Large intestine (tissue), 12 donors: ENCODE measurements at places on chromosomes 16 and 17. TPM values are rescaled to one million over a fixed set of nuclear protein-coding genes. Genes with fewer than 3 reads are reported as not detected.

DNA sequence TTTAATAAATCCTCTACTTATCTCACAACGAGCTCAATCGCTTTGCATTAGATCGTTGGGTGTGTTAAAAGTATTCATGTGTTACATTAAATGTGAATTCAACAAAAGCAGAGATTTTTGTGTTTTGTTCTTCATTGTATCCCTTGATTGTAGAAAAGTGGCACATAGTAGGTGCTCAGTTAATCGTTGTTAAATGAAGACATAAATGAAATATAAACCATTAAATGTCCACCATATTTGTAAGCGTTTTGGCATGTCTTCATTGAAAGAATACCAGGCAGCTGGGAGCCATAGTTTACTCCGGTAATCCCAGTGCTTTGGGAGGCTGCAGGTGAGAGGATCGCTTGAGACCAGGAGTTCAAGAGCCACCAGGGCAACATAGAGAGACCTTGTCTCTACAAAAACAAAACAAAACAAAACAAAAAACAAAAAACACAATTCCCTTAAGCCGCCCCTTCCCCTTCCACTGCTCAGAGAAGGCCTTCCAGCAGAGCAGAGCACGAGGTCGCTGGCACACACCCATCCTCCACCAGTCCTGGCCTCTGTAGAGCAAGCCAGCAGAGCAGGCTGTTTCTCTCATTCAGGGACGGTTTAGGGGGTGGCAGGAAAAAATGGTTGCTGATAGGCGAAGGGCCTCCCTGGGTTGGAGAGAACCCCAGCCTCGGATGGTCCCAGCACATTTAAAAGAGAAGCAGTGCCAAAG lies 673 bp upstream of the CHD9 start:
- no peak for DNase-seq

GRCh38 chr16:82715833-82716232 lies 89.1 kb downstream of the CDH13 start:
- DNase-seq, result no peak

Gene CAMKK1
- 15.4 TPM for polyA plus RNA-seq

GRCh38 chr17:10618202-10618635 lies 38.9 kb downstream of the MYH3 start:
- peak; percentile 58 for DNase-seq

DNA sequence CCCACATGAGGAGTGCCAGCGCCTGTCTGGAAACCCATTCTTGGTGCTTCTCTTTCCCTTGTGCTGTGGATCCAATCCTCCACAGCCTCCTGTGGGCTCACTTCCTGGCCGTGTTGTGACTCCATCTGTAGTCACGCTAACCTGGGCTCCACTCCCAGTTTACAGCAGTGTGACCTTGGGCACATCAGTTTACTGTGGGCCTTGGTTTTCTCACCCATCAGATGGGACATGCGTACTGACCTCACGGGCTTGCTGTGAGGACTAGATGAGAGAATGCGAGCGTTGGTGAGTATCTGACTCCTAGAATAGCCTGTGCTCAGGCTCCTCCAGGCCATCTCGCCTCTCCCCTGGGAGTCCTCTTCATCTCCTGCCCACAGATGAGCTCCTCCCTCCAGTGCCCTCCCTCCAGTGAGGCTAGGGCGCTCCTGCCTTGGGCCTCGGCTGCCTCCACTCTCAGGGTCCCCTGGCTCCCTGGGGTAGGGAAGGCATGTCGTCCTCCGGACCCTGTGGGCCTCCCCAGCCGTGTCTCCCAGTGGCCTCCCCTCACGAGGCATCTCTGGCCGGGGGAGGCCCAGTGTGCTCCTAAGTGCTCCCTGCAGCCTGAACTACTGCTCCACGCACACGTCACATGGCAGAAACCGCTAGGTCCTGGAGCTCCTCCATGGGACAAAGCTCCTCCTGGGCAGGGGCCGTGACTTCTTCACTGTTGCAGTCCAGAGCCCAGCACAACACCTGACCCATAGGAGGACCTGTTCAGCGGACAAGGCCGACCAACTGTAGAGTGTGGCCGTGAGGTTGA lies 5.2 kb upstream of the FOXJ1 start:
- no peak for DNase-seq

DNA sequence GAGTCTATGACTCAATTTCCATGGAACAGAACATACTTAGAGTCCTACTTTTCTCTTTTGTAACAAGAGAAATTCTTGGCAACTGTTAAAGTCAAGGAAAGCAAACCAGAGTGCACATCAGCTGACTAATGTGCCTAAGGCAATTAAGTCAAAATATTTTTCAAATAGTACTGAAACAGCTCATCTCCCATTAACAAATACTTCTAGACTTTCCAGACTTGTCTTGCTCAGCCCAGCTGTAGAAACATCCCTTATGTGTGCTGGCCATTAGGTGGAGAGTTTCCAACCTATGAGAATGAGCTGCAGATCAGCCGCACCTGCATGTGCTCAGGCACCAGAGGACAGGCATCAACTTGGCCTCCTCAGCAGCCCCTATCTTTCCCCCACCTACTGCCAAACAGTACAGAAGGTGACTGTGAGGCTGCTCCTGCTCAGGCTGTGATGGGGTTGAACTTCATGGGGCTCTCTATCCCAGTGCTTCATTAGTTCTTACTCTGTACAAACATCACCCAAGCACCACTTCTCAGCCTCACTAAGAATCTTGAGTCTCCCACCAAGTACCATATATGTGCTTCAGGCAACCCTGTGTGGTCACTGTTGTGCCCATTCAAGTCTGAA lies 32.2 kb downstream of the TEX2 start:
- DNase-seq, result no peak

DNA sequence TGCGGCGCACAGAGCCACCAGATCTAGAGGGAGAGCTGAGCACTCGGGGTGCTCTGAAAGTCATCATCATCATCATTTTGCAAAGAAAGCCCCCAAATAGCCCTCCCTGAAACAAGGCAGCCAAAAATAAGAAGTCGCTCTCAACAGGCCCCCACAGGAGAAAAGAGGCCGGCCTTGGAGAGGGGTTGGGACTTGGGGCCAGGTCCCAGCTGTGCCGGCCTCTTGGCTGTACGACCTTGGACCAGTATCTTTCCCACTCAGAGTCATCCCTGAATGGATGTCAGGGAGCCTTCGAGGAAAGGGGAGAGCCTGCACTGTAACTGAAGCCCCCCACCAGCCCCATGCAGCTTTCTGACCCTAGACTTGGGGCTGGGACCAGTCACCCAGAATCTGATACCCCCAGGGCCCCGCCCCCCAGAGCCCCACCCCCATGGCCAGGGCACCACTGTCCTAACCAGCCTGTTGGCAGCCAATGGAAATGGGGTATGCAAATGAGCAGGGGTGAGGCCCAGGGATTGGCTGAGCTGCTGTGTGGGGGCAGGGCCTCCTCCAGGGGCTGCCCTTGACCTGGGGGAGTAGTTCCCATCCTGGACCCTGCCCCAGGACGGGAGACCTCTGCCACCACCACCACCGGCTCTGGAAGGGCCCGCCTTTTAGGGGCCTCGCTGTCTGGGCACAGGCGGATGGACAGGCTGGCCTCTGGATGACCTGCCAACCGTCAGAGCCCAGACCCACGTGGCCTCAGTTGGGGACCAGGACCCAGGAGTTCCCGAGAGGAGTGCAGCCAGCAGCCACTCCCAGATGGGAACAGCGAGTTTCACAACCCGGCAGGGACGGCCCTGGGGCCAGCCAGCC lies 15.4 kb downstream of the ZFPM1 start:
- no peak for DNase-seq

Gene TNFSF13
- 23.4 TPM for polyA plus RNA-seq

Gene AOC3
- polyA plus RNA-seq, result 14.8 TPM

DNA sequence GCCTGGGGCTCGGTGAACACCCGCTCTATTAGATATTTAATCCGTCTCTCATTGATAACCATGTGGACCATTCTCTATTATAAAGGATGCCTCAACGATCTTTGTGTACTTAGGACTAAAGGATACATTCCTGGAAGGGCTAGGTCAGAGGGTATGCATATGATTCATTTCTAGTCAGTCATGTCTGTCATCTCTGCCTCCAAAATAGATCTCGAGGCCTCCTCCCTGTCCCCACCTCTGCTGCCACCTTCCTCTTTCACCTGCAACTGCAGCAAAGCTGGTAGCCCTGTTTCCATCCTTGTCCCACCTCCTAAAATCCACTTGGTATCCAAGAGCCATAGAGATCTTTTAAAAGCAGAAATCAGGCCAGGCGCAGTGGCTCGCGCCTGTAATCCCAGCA lies 121.5 kb downstream of the KATNIP start:
- DNase-seq, result no peak

GRCh38 chr17:13484020-13484419 lies 117.7 kb downstream of the HS3ST3A1 start:
- DNase-seq, result no peak

- DNase-seq, result no peak
Observed at GRCh38 chr17:28201315-28201714, 117.7 kb upstream of the TMEM97 start.

DNA sequence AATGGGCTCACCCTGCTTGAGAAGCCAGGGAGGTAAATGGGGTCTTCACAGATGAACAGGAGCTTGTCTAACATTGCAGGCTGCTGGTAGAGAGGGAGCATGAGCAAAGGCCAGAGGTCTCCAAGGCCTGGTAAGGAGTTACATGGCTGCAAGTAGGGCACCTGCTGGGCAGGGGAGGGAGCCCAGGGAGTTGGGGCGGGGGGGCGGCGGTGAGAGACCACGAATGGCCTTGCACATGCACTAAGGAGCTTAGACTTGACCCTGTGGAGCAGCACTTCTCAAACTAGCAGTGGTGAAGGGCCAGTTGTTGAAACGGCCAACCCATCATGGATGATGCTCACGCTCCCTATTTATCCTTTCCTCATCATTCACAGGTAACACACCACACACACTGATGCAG lies 38.4 kb downstream of the ERN1 start:
- no peak for DNase-seq

GRCh38 chr16:71473891-71474290 lies 11.8 kb upstream of the ZNF23 start:
- no peak for DNase-seq

DNA sequence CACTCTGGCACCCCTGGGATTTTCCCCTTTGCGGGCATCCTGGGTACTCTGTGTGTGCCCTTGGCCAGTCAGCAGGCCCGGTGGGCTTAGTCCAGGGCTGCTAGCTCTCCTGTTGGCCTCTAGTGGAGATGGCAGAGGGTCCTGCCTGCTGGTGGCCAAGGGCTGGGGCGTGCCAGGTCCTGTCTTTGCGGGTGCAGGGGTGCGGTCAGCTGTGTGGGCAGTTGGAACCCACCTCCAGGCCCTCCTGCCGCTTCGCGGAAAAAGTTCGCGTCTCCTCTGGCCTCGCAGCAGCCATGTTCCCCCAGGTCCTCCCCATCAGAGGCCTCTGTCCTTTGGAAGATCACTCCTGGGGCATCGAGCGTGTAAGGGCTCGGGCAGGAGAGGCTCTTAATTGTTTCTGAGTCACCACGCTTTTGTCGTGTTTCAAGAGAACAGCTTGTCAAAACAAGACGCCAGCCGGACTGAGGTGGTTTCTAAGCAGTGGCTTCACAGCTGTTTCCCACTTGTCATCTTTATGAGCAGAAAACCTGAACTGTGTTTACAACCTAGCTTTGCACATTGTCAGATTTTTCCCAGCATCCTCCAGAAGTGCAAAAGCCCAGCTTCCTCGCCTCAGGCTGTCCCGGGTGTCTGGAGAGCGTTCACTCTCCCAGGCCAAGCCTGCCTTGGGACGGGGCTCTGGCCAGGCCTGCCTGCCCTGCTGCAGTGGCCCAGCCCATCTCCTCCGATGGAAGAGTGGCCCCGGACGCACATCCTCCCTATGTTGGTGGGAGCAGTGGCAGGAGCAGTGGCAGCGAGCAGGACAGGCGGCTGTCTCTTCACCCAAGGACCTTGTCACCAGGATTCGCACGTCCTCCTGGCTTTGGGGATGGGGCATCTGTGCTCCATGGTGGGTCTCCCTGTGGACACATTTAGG lies 5.0 kb upstream of the DNASE1L2 start:
- no peak for DNase-seq

- DNase-seq, result no peak
Observed at GRCh38 chr16:87939562-87940423, 3.5 kb upstream of the CA5A start.

- DNase-seq, result peak; percentile 36
Observed at GRCh38 chr17:38632334-38632733, 26.6 kb upstream of the SRCIN1 start.

Gene LYZL6
- polyA plus RNA-seq, result not detected
